ENCODE measurements at places on chromosomes 11 and 22.

DNA sequence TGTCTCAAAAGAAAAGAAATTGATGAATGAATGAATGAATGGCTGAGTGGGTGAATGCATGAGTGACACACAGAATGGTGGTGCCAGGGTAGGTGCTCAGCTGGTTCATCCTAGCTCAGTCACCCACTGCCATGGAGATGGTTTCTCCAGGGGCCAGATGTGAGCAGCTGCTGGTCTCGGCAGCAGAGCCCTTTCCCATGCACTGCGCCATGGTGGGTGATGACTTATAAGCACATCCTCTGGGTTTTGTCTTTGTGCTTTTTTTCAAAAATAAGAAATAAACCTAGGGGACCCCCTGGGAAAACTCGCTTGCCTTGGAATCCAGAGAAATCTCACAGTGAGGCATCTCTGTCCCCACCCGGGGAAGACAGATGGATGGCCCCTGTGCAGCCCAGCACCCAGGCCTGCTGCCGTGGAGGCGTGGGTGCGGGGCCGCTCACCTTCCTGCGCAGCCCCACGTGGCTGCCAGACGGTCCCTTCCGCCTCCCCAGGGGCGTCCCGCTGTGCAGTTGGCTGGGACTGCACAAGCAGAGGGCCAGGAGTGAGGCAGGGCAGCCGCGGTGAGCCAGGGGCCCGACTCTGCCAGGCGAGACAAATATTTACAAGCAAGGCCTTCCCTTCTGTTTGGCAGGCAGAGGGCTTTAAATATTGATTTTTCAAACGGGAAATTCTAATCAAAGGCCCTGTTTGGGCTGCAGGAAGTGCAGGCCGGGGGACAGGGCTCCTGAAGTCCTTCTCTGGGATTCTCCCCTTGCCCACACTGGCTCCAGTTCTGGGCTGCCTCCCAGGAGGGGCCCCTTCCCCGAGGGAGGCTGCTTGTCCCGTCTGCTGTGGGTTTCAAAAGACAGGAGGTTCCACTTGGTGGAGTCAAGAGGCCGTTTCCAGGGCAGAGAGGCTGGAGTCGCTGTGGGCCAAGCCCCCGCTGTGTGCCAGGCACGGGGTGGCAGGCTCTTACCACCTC, 24.3 kb downstream of the MPPED1 start:
- DNase-seq, result no peak

DNA sequence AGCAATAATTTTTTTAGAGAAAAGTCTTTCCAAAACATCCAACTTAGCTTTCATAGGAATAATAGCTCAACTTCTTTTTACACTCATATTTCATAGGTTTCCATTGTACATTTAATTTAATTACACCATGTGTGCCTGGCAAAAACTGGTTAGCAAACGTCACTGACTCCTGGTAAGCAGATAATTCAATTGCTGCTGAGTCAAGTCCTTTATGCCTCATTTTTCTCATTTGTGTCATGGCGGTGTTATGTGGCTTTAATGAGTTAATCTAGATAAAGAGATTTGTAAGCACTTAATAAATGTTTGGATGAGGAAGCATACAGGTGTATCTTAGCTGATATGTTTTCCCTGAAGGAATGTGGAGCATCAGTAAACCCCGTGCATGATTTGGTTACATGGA, 41.2 kb upstream of the PAK1 start:
- DNase-seq, result no peak

GRCh38 chr11:95563173-95563572, 226.4 kb downstream of the FAM76B start:
- no peak for DNase-seq

GRCh38 chr11:60792521-60792920, 7.4 kb downstream of the MS4A10 start:
- no peak for DNase-seq

DNA sequence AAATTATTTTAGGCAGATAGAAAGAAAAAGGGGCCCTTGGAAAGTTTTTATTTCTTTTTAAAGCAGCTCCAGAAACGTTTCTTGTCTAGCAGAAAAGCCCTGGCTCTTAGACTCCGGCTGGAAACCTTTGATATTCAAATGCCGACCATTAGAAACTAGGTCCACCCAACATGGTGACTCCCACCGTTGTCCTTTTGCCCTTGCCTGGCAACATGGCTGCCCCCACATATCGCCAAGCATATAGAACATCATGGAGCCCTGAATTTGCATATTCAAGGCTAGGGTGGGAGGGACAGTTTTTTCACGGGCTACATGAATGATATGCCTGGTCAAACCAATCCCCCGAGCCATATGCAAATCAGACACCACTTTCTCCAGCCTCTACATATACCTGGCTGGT, 1379.0 kb downstream of the LRRC4C start:
- DNase-seq, result no peak

DNA sequence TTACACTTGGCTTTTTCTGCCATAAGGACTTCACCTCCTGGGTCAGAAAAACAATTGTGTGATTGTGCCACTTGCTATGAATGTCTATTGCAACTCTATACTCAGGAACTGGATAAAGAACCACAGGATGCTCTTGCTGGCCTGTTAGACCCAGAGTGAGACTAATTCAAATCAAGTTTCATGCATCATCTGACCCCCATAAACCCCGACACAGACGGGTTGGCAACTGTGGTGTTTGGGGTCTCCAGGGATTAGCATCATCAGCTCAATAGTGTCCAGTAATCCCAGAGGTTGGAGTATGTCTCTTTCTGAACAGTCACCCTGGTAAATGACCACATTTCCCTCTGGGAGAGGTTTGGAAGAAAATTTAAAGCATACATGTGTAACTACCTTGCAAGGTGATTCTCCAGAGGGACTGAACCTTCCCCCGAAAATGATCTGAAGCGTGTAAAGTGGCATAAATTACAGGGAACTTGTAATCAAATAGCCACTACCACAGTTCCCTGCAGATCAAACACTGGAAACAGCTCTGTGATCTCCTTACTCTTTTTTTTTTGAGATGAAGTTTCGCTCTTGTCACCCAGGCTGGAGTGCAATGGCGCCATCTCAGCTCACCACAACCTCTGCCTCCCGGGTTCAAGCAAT, 1097.6 kb downstream of the TBC1D22A start:
- no peak for DNase-seq

All from stimulated activated CD4-positive, alpha-beta T cell treated with anti-CD3 and anti-CD28 coated beads, Interleukin-1b, Interleukin-23, amount 100 ng/mL, for 48 hours (primary cell).